Fibroblast of villous mesenchyme (primary cell): ENCODE measurements at places on chromosomes 3 and 15.

GRCh38 chr15:40310001-40310959 lies 2.5 kb upstream of the PLCB2 start:
- peak; percentile 61 for DNase-seq

- DNase-seq, result peak; percentile 19
Measured at GRCh38 chr3:168117853-168118313, 22.2 kb upstream of the GOLIM4 start.

DNA sequence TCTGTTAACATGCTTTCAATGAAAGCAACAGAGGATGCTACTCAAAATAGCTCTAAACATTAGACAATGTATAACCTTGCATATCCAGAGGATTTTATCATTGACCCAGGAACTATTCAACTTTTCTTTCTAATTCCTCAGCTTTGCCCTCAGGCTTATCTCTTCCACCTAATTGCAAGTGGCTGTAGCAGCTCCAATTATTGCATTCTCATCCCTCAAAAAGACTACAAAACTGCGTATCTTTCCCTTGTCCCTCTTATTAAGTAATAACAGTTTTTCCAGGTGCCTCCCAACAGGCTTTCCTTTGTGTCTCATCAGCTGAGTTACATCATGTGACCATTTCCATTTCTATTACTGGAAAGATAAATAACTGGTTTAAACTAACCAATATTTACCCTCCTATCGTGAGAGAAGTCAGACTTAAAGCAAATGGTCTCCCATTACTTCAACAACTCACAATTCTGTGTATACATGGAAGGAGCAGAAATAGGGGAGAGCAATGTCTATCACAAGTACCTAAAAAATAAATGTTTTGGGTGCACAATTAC lies 78.0 kb upstream of the MBNL1 start:
- DNase-seq, result no peak

DNA sequence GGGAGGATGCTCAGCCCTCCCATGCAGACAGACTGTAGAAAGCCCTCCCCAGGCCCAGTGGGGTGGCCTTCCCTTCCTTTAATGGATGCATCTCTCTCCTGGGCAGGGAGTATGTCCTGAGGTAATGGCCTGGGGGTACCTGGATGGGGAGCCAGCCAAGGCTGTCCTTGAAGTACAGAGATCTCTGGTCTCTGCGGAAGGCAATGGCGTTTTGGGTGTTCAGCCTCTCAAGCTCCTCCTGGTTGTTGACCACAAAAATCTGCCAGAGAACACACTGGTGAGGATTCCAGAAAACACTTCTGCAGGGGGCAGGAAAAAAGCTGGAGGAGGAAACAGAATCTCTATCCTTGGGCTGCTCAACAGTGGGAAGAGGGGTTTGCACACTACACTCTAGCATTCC lies 28.9 kb downstream of the EAF1 start:
- no peak for DNase-seq

DNA sequence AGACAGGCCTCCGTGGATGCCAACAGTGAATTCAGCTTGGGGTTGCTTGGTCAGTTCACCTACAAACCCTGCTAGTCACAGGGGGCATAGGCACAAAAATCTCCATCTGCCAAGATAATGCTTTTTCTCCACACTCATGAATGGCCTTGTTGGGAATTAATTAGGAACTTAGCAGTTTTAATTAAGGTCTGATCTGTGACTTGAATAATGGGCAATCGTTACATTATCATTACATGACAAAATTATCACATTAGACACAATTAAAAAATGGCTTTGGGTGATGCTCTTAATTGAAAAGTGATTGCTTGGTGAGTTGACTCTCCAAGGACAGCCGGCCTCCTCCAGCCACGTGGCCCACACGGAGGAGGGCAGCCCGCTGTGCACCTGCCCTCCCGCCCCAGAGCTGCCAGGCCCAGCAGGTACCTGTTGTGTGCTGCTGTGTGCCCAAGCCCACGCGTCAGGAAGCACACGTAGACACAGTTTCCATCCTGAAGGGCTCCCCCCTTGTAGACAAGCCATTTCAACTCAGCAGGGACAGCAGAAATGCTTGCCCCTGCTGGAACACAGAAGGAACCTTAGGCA lies 274.2 kb downstream of the OCA2 start:
- DNase-seq, result no peak

GRCh38 chr3:113585720-113586119 lies 53.4 kb downstream of the SIDT1 start:
- DNase-seq, result no peak

DNA sequence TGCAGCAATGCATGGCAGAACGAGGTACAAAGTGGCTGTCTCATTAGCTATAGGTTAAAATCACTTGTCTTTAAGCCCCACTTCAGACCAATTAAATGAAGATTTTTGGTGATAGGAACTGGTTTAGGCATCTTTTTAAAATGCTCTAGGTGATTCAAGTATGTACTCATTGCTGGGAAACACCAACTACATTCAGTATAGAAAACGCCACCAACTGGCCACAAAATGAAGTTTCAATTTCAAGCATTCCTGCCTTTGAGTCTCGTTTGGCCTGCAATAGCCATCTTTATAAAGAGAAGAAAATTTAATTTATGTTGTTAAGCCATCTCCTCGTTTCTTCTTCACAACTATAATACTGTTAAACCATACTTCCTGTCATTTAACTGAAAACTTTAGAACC lies 587.9 kb downstream of the GBE1 start:
- DNase-seq, result no peak

GRCh38 chr3:37979541-37980461 lies 10.8 kb upstream of the VILL start:
- no peak for DNase-seq

DNA sequence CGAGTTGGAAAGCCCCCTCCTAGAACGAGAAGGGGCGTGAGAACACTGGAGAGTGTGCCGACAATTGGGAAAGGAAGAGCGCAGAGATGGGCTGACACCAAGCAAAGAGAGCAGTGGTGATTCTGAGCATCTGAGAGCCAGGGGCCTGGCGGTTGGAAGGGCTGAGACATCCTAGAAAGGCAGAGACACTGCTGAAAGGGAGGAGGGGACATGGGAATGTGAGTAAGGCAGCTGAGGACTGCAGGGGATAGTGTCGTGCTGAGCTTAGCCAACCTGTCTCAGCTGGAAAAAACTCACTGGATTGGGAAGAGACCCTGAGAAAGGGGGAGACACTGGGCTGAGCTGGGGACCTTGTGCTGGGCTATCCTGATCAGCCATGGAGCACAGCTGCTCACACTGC lies 58.1 kb upstream of the SLC6A6 start:
- DNase-seq, result no peak

GRCh38 chr15:79094611-79095021 lies 4.0 kb upstream of the RASGRF1 start:
- no peak for DNase-seq

GRCh38 chr3:28924744-28925360 lies 356.0 kb upstream of the RBMS3 start:
- DNase-seq, result no peak

DNA sequence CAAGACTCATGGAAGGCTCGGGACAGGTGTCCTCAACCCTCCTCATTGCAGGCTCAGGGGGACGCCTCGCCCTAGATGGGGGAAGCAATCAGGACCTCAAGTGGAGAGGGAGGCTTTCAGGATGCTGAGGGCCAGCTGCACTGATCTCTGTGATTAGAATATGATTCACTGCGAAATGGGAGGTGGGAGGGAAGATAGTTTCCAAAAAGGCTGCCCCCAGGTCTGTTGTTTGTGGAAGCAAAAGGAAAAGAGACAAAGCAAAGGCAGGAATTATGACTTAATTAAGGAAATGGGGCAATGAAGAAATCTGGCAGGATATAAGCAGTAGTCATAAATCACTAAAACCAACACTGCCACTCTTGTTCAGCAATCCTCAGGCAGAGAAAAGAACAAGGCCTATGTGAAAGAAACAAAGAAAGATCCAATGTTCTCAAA lies 85.6 kb upstream of the ABHD17C start:
- DNase-seq, result peak; percentile 52

DNA sequence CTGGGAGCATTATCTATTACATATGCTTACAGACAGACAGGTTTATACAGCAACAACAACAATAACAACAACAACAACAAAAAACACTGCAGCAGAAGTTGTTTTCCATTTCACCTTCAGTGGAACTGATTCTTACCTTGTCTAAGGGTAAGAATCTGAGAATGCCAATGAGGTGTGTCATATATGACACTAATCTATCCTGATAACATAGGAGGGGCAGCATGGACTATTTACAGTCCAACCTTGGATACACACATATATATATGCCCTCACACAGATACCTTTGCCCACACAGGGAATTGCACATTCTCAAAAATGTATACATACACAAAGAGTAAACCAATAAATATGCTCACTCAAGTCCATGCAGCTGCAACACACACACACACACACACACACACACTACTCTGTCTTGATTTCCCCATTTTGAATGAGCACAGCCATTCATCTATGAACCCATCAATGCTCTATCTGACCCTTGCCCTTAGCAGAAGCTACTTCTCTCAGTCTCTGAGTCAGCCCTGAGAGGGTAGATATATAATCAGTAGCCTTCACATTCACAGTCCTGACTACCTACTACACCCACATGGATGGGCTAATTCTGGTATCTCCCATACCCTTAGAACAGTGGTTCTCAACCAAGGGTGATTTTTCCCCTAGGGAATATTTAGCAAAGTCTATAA lies 9.7 kb upstream of the TRANK1 start:
- no peak for DNase-seq

GRCh38 chr3:158384019-158384418 lies 187.0 kb upstream of the MLF1 start:
- DNase-seq, result no peak

DNA sequence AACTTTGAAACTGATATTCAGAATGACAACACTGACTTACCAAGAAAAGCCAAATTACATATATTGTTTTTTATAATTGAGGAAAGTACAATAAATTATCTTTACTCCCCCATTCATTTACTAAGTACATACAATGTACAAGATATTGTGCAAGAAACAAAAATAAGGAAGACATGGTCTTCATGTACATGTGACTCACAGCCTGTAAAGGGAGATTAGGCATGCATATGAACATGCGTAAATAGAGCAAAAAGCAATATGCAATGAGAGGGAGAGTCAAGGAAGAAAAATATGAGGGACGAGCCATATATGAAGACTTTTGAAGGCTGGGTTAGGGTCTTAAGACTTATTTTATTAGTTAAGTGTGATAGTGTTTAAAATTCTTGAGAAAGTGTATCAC lies 258.4 kb downstream of the GBE1 start:
- DNase-seq, result no peak

- DNase-seq, result no peak
Measured at GRCh38 chr3:125351152-125351551, 24.0 kb downstream of the ZNF148 start.

DNA sequence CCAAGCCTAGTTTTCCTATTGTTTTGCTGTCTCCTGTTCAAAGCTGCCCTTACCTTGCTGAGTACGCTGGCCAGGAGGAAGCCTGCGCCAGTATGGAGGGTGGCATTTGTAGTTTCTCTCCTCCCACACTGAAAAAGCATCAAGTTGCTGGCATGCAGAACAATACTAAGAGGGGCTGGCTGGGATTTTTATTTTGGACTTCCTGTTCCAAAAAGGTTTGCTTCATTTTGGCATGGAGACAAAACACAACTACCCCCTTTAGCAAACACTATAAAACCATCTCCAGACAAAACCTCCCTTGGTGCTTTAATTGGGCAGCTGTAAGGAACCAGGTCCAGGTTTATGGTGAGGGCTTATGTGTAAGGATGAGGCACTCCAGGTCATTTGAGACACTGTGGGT lies 457.6 kb downstream of the PDCD6IP start:
- DNase-seq, result no peak

GRCh38 chr15:41849861-41850260 lies 11.2 kb downstream of the PLA2G4B start:
- no peak for DNase-seq

GRCh38 chr3:9204253-9204992 lies 45.0 kb downstream of the SRGAP3 start:
- DNase-seq, result no peak

DNA sequence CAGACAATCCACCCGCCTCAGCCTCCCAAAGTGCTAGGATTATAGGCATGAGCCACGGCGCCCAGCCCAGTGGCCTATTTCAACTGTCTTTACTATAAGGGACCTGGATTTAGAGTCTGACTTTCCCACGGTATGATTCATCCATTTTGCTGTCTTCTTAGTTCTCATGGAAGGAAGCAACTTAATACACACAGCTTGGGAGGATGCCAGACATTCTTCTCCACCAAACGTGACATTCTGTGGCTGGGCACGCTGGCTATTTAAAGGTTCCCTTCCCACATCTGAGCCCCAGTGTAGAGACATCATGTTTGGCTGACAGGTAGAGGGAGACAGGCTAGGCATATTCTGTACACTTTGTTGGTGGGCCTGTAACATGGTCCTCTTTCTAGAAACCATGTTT lies 26.2 kb downstream of the FAM43A start:
- peak; percentile 93 for DNase-seq

DNA sequence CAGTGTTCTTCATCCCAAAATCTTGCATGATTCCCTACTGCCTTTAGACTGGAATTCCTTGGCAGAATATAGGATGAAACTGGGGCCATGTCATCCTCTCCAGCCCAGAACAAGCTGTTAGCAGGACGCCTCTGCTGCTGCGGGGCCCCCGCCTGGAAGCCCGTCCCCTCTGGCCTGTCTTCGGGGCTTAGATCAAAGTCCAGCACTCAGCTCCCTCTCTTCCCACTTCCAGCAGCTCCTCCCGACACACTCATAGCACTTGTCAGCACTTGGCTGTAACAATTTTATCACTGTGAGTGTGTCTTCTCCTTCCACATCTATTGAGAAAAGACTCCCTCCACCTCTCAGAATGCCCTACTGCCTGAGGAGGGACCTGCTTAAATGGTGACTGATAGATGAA lies 112.0 kb upstream of the HACD2 start:
- peak; percentile 18 for DNase-seq

GRCh38 chr3:72839057-72839456 lies 9.2 kb downstream of the SHQ1 start:
- DNase-seq, result no peak

DNA sequence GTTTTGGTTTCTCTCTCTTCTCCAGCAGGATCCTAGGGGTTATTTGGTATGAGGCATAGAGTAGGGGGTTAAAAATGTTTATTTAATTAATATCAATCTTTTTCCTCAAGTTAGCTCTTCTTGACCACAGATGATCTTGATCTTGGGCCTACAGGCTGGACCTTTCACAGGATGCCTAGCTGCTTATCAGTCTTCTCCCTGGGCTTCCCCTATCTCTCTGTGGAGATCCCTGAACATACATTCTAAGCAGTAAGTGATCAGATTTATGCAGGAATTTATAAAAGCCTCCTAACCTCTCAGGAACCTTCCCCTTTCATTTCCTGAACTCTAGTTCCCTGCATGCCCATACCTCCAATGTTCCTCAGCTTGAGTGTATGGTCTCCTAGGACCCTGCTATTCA lies 428.3 kb downstream of the TBC1D5 start:
- DNase-seq, result no peak

DNA sequence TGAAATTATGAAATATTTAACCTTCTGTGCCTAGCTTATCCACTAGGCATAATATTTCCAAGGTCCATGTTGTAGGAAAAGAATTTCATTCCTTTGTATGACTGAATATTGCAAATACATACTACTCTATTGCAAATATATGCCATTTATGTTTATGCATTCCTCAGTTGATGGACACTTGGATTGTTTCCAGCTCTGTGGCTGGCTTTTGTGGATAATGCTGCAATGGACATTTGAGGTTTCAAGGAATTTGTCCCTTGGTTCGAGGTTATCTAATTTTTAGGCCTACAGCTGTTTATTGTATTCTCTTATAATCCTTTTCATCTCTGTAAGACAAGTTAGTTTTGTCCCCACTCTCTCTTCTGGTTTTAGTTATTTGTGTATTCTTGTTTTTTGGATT lies 7.7 kb upstream of the AADACL2 start:
- DNase-seq, result peak; percentile 55

GRCh38 chr15:76994001-76994400 lies 925 bp upstream of the PSTPIP1 start:
- DNase-seq, result peak; percentile 18
